A549 treated with Hydrocortisone at 1 μM for 4 hours (cell line): ENCODE measurements at places on chromosomes 3 and 15. TPM values are rescaled to one million over a fixed set of nuclear protein-coding genes. Genes with fewer than 3 reads are reported as not detected.

Gene ITGB5
- total RNA-seq: 425 to 500 TPM (median 462 TPM) in 5 replicates

Gene ANKUB1
- total RNA-seq: not detected in 5 replicates

Gene SUSD5
- 2.7 to 5.1 TPM (median 3.4 TPM) in 5 replicates for total RNA-seq

Gene GPR149
- total RNA-seq: not detected in 5 replicates

Gene CLDN18
- total RNA-seq: not detected in 5 replicates

Gene GCNT3
- total RNA-seq: 121 to 140 TPM (median 128 TPM) in 5 replicates

Gene ZNF662
- total RNA-seq: not detected in 5 replicates

Gene AQP9
- 0.05 to 0.07 TPM (median 0.07 TPM) in 3 of 5 replicates, not detected in the others for total RNA-seq

Gene ACSBG1
- 0.07 to 0.25 TPM (median 0.17 TPM) in 5 replicates for total RNA-seq

Gene RPL32
- 2,098 to 2,545 TPM (median 2,349 TPM) in 5 replicates for total RNA-seq

Gene CYP8B1
- not detected in 5 replicates for total RNA-seq

Gene TAGLN3
- not detected in 5 replicates for total RNA-seq

Gene HHLA2
- total RNA-seq: 0.06 to 0.15 TPM (median 0.10 TPM) in 4 of 5 replicates, not detected in the other

Gene TRPC1
- 4.9 to 10.0 TPM (median 7.7 TPM) in 5 replicates for total RNA-seq
